ENCODE measurements at places on chromosomes 12 and 14.

DNA sequence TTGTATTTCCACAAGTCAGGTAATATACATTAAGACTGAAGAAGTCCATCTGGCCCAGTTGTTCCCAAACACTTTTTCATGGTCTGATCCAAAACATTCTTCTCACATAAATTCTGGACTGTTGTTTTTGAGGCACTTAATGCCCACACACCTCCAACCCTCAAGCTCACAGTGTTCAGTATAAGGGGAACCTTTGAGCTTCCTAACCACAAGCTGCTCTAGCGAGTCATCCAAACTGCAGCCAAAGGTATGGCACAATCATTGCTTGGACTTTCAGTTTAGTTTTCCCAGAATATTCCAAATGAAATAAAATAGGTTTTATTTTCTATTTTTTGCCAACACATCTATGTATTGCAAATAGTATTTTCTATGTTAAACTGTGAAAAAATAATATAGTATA is 103.0 kb downstream of the PUS7L start:
- no peaks in the 10 kb centered on the region for H3K36me3 ChIP-seq
- H3K27ac ChIP-seq: no peak overlapping the region
- H3K27me3 ChIP-seq: no peaks in the 10 kb centered on the region
- DNase-seq: no peak
- H3K4me1 ChIP-seq: no peaks in the 10 kb centered on the region
- no peak overlapping the region for H3K4me3 ChIP-seq

- no peak overlapping the region for H3K27ac ChIP-seq
- DNase-seq: no peak
- H3K36me3 ChIP-seq: no peaks in the 10 kb centered on the region
These were observed 18.1 kb upstream of the PTCSC3 start for GRCh38 chr14:36194663-36195062.

DNA sequence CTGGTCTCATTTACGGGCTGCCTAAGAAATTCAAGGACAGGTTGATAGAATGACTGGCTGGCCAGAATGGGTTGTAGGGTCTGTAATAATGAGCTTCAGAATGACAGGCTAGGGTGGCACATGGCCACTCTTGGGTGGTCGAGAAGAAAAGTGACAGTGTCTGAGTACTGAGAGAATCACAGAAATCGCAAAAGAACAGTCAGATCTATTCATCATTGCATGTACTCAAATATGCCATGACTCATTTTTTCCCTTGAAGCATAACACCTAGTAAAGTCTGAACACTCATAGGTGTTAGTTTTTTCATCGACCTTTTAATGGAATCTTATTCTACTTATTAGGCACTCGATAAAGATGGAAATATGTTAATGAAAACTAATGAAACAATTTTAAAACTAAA is 37.8 kb upstream of the SEL1L start:
- no peak overlapping the region for H3K4me3 ChIP-seq
- no peak for DNase-seq
- H3K27me3 ChIP-seq: no peaks in the 10 kb centered on the region
- H3K27ac ChIP-seq: no peak overlapping the region
- no peaks in the 10 kb centered on the region for H3K36me3 ChIP-seq

DNA sequence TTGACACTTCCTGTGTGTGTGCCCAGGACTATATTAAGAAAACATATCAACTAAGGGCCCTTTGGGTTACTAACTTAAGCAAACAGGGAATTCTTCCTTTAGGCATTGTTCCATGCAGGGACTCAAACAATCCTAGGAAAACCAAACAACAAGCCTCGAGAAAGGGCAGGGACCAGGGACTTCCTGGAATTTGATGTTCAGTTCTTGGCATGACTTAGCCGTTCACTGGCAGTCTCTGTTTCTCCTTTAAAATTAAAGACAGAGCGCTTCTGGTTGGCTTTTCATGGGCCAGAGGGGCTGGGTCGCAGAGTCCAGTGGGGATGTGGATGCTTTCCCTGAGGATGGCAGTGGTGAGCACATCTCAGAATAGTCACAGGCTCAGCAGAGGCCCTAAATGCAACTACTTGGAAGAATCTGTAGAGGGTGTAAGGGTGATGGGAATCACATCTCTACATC is 35.2 kb downstream of the RNFT2 start:
- no peaks in the 10 kb centered on the region for H3K36me3 ChIP-seq
- no peak overlapping the region for H3K27ac ChIP-seq
- no peak for DNase-seq
- no peaks in the 10 kb centered on the region for H3K4me1 ChIP-seq

- no peaks in the 10 kb centered on the region for H3K27me3 ChIP-seq
- H3K36me3 ChIP-seq: no peaks in the 10 kb centered on the region
- H3K27ac ChIP-seq: no peak overlapping the region
- no peaks in the 10 kb centered on the region for H3K4me1 ChIP-seq
- DNase-seq: no peak
These were observed 288.4 kb downstream of the DAD1 start for GRCh38 chr14:22300646-22301045.

DNA sequence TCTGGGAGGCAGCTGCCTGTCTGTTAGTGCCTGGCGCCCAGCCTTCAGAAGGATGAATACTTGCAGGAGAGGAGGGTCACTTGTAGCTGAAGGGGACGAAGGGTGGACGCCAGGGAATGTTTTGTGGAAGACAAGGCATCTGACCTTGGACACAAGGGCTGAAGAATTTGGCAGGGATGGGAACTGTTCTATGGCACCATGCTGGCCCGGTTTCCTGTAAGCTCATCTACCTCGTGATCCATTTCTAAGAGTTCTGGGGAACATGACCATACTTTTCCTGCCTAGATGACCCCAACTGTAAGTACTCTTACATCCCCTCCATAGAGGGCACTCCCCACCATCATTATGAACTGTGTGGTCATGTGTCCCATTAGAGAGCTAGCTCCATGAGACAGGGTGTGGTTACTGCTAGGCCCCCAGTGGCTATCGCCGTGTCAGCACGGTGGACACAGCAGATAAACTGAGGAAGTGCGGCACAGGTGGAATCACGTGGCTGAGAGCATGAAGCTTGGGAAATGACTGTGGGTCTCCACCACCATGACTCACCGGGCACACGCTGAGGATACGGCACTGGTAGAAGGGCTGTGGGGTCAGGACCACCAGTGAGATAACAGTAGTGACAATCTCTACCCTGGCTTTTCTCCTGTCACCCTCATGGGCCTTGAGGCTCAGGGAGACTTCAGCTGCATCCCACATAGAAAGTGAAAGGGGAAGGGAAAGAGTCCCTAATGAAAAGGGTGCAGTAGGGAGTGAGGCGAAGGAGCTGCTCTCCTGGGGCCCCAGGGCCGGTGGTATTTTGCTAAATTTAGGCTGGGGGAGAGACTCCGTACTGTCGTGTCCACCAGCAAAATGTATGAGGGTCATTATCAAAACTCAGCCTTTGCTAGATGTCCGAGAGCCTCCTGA is 252.6 kb downstream of the FOXN3 start:
- no peaks in the 10 kb centered on the region for H3K36me3 ChIP-seq
- H3K4me3 ChIP-seq: no peak overlapping the region
- H3K27me3 ChIP-seq: no peaks in the 10 kb centered on the region
- no peaks in the 10 kb centered on the region for H3K4me1 ChIP-seq
- DNase-seq: no peak
- no peak overlapping the region for H3K27ac ChIP-seq

- H3K27ac ChIP-seq: no peak overlapping the region
- H3K27me3 ChIP-seq: no peaks in the 10 kb centered on the region
- H3K36me3 ChIP-seq: no peaks in the 10 kb centered on the region
These were observed 114.5 kb upstream of the DYRK2 start for GRCh38 chr12:67534046-67534445.

DNA sequence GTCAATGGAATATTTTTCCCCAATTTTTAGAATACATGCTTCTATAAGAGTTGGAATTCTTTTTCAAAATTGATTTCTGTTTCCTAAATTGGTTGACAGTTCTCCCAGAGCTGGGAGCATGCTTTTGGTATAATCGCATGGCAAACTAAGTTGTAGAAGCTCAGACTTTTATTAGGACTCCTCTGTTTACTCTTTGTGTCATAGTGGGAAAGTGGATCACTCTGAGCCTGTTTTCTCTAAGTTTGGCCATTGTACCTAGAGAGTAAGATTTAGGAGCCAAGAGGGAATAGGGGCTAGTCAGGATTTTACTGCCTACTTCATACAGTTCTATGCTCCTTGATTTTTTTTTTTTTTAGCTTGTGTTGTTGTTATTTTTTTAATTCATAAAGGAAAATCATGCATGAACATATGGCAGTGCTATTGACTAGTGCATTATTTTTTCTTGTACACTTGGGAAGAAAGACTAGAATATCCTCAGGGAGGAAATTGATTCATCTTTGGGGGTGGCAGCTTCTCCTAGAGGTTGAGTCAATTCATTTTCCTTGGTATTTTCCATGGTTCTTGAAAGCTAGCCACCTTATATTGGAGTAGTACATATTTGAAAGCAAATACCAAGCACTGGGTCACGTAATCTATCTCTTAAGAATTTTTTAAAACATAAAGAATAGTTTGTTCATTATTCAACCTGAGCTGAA is 77.7 kb upstream of the TRAF3 start:
- H3K27me3 ChIP-seq: no peaks in the 10 kb centered on the region
- peaks cover 14% of the 10 kb centered on the region for H3K4me1 ChIP-seq
- no peak overlapping the region for H3K4me3 ChIP-seq
- no peaks in the 10 kb centered on the region for H3K36me3 ChIP-seq

DNA sequence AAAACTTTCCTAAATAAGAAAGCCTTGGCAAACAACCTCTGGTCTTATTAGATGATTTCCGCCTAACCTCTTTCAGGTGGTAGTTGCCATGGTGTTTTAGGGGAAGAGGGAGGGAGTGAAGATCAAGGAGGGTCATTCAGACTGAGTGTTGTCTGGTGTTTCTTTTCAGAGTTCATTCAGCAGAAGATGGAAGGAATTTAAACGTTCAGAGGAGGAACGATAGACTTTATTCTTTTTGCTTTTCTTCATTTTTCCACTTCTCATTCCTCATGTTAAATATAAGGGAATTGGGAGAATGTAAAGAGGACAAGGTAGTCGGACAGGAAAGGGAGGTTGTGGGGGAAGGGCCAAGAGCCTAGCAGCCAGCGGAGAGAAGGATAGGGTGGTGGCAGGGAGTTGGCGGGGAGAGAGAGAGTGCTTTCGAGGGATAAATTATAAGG is 17.4 kb upstream of the SALL2 start:
- H3K27ac ChIP-seq: no peak overlapping the region
- H3K36me3 ChIP-seq: no peaks in the 10 kb centered on the region
- peaks cover 22% of the 10 kb centered on the region for H3K4me1 ChIP-seq
- H3K27me3 ChIP-seq: no peaks in the 10 kb centered on the region
- DNase-seq: no peak

DNA sequence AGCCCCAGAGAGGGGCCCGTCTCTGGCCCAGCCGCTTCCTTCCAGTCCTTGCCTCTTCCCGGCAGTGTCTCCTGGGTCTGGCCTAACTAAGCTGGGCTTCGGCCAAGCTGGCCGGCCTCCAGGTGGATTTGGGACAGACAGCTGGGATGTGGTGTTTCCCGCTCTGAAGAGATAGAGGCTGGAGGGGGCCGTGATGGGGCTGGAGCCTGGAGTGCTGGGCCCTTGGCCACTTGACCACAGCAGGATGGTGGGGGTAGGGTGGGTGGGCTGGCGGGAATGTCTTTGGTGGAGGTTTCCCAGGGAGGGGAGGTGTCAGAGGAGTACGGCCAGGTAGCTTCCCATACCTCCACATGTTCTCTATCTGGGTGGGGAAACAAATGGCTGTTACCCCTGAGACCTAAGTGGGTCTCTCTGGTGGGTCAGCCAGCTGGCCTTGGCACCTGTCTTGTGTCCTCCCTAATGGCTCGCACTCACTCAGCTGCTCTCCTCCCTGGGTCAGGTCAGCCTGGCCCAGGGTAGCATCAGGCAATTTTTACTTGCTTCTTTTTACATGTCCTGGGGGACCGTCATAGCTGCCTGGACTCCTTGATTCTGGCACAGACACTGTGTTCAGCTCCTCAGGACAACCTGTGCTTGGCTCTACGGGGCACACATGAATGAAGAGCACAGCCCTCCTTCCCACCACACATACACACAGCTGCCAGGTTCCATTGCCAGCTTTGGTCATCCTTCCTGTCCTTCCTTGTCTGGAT is 19.8 kb upstream of the PGF start:
- no peaks in the 10 kb centered on the region for H3K36me3 ChIP-seq
- H3K4me1 ChIP-seq: peaks cover 7% of the 10 kb centered on the region
- peak; percentile 74 for DNase-seq
- no peaks in the 10 kb centered on the region for H3K27me3 ChIP-seq
- no peak overlapping the region for H3K27ac ChIP-seq
- H3K4me3 ChIP-seq: no peak overlapping the region

GRCh38 chr14:64369201-64369600 is 19.0 kb upstream of the MTHFD1 start:
- H3K4me1 ChIP-seq: no peaks in the 10 kb centered on the region
- H3K4me3 ChIP-seq: no peak overlapping the region
- no peak overlapping the region for H3K27ac ChIP-seq
- DNase-seq: no peak
- no peaks in the 10 kb centered on the region for H3K36me3 ChIP-seq

DNA sequence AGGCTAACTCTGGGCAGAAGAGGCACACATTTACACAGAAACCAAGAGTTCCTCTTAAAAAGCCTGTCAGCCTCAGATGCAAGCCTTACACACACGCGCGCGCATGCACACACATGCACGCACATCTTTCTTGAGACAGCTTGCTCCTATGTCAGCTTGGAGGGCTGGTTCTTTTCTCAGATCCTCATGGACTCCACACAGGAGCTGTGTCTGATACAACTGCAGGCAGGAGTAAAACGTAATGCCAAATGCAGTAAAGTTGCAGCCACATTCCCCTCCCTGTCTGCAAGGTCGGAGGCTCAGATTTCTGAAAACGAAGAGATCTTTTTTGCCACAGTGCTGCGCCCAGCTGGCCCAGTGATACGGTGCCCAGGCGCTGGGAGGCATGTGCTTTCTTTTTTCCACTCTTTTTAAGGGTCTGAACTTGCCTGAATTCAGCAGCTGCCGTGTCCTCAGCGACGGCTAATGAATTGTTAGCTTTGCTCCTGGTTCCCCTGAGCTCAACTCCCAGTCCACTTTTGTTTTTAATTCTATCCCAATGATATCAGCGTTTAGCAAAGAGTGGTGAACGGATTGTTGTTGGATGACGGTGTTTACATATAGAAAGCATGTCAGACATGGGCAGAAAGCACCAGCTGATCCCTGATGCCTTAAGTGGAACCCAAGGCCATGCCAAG is 72.9 kb upstream of the FOXN3 start:
- H3K4me3 ChIP-seq: no peak overlapping the region
- no peaks in the 10 kb centered on the region for H3K36me3 ChIP-seq
- DNase-seq: no peak
- no peak overlapping the region for H3K27ac ChIP-seq
- no peaks in the 10 kb centered on the region for H3K4me1 ChIP-seq

- no peak overlapping the region for H3K4me3 ChIP-seq
- H3K27me3 ChIP-seq: no peaks in the 10 kb centered on the region
- no peaks in the 10 kb centered on the region for H3K36me3 ChIP-seq
- no peak for DNase-seq
These were observed 113.4 kb downstream of the RALGAPA1 start for GRCh38 chr14:35695647-35696046.
